ENCODE measurements at places on chromosomes 2 and 18. TPM values are rescaled to one million over a fixed set of nuclear protein-coding genes. Genes with fewer than 3 reads are reported as not detected.

LCT gene
- 0.19 TPM for total RNA-seq

OXER1 gene
- 4.3 TPM for total RNA-seq

TMEM17 gene
- total RNA-seq, result 5.9 TPM

FHOD3 gene
- total RNA-seq, result 1.6 TPM

TBC1D8 gene
- total RNA-seq, result 32.6 TPM

GCG gene
- total RNA-seq, result 92.9 TPM

UPP2 gene
- not detected for total RNA-seq

CPO gene
- total RNA-seq, result not detected

ITPRIPL1 gene
- 6.1 TPM for total RNA-seq

KIAA2012 gene
- total RNA-seq, result not detected

SKOR2 gene
- not detected for total RNA-seq

SLC4A5 gene
- total RNA-seq, result 5.9 TPM

SFT2D3 gene
- total RNA-seq, result 13.7 TPM

MIB1 gene
- 79.5 TPM for total RNA-seq

- DNase-seq, result no peak
Observed at GRCh38 chr2:223886726-223887125, 49.3 kb upstream of the AP1S3 start.

DNA sequence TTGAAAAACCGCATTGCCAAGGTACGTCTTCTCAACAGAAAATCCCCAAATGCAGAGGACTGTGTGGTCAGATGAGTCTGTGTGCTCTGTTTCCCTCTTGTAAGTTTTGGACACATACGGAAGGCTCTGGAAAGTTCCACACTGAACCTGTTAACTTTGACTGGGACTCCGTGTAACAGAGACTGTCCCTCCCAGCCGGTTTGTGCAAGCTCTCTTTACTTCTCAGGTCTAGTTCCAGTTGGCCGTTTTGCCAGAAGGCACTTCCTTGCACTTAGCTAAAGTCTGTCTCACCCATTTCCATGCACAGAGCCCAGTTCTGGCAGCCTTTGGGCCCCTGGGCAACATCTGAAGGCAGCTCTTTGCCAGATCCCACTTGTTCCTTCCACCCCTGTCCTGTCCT lies 22.0 kb downstream of the EFHD1 start:
- no peak for DNase-seq

DNA sequence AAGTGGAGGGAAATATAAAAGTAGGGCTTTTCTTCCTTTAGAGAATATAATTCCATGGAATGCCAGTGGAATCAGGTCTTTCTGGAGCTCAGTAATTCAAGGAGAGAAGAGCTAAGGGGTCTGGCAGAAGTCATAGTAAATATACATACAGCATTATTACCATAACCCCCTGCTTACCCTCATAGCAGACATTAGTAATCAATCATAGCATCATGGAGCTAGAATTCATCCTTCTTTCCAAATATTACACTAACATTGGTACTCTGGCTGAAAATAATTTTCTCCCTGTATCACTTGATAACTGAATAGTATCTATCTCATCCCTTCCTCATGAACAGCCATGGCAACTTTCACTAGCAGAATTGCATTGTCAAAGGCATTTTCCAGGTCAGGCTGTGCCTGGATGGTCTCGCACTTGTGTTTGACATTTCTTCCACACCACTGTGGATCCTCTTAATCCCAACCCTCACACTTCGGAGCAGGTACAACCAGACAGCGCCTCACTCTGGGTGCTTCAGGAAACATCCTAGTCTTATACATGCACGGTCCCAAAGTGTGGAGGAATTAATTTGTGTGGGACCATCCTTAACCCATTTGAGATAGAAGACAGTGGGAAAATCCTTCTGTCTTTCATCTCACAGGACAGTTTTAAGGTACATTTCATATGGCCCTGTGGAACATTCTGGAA lies 84.2 kb upstream of the SEC11C start:
- DNase-seq, result no peak

- DNase-seq, result peak; percentile 7
Observed at GRCh38 chr2:96089356-96090195, 26.8 kb downstream of the ADRA2B start.

- peak; percentile 24 for DNase-seq
Observed at GRCh38 chr2:14633461-14634181, 1.1 kb downstream of the LRATD1 start.

DNA sequence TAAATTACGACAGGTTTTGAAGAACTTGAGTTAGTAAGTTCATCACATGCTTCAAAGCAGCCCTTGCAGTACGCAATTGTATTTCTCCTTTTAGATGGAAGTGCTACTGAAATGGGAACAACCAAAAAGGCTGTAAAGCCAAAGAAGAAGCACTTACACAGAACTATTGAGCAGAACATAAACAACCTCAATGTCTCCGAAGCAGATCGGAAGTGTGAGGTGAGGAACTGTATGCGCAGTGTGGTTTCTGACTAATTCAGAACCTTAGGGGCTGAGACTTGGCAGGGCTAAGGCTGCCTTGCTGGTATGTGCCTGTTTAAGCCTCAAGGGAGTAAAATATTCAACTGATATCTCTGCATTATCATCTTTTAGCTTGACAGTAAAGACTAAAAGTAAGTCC lies 8.4 kb downstream of the NCAPH start:
- no peak for DNase-seq

- DNase-seq, result no peak
Observed at GRCh38 chr18:75527848-75528685, 100.6 kb upstream of the SMIM21 start.

GRCh38 chr2:108485253-108485652 lies 36.2 kb downstream of the GCC2 start:
- no peak for DNase-seq

DNA sequence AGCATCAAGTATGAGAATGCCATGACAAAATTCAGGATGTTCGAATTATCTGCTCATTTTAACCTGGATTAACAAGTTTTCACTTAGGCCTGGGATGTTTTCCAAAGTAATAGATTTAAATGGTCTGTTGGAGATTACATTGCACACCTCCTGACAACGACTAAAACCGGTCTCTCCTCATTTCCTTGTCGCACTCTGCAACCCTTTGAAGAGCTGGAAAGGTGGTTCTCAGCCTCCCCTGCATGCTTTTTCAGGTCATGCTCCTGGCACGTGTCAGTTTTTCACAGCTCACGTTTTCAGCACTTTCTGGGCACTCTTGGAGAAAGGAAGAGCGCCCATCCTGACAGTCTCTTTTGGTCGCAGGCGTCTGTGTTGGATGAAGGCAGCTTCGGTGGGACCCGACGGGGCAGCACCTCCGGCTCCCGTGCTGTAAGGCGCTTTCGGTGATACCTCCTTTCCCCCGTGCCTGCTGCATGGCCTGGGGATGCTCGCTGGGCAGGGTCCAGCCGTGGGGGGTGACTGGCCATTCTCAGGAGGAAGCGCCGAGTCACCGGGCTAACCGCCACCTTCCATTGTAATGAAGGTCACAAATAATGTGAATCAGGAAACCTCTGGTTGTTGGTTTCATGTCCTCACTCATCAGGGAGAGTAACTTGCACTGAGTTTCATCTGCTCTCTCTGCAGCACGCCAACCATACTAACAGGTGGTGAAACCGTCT lies 63.5 kb upstream of the RBM44 start:
- DNase-seq, result no peak

DNA sequence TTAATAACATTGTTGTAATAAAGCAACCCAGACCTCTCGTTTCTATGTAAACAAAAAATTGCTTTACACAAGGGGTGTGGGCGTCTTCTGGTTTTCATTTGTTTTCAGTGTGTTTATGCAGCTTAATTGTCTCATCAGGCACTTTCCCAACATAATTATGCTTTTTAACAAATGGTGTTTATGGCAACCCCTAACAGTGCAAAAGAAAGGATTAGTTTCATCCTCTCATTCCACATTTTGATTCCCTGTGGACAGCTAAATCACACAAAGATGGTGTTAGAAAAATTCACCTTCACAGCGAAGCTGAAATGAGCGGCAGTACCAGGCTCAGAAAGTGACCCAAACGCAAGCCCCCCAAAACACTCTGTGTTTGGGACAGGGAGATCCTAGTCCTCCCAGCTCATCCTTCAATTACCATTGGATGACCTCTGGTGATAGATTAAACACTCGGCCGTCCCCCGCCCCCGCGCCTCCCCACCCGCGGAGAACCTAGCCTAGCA lies 724 bp downstream of the FTCDNL1 start:
- DNase-seq, result no peak

DNA sequence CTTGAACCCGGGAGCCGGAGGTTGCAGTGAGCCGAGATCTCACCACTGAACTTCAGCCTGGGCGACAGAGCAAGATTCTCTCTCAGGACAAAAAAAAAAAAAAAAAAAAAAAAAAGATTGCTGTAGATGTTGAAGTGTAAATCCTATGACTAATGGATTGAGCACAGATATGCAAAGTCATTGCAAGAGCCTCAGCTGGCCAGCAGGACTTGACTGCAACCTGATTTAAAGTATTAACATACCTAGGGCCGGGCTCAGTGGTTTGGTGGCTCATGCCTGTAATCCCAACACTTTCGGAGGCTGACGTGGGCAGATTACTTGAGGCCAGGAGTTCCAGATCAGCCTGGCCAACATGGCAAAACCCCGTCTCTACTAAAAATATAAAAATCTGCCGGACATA lies 103.4 kb upstream of the MSH2 start:
- no peak for DNase-seq

DNA sequence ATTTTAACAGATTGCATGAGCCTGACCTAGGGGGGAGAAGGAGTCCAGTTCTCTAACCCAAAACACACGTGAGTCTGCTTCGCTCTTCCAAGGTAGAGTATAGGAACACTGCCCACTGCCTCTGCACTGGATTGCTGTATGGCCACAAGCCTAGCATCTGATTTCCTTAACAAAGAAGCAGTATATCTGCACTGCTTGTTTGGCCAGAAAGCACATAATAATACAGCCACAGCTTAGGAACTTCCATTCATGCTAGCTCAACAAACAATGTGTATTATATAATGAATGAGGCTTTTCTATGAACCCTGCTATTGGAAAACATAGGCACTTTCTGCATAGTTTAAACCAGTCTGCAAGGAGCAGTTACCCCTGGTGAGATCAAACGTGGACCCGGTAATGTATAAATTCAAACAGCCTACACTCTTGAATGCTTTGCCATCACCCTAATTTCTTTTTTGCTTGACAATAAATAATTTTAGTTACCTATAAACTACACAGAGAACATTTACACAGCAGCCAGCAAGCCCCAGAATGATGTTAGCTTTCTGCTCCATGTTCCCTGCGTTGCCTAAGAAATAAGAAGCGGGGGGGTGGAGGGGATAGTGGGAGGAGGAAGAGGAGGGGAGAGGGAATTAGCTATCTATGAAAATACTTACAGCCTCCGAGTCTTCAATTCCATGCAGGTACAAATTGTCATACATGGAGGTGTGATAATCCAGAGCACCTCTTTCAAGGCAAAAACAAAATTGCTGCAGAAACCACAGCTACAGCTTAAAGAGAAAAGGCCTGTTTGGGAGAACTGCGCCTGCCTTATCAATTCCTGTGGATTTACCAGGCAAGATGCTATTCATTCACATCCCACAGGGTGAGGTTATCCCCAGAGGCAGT lies 125.6 kb downstream of the CACNB4 start:
- no peak for DNase-seq

DNA sequence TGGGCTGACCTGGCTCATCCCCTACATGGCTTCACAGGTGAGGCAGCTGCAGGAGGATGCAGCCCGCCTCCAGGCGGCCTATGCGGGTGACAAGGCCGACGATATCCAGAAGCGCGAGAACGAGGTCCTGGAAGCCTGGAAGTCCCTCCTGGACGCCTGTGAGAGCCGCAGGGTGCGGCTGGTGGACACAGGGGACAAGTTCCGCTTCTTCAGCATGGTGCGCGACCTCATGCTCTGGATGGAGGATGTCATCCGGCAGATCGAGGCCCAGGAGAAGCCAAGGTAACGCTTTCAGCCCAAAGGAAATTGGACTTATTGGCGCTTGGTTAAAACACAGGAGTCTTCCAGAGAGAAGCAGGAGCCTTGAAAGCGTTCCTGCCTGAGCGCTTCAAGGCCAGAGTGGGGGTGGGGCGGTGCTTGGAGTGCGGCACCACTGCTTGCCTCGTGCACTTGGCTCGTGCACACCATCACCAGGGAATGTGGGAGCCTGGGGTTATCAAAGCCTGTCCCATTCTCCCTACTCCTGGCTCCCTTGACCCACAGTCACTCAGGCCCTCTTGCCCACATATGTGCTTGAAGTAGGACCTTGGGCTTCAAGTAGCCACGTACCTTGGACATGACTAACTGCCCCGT lies 69.8 kb upstream of the EML6 start:
- no peak for DNase-seq

- DNase-seq, result no peak
Observed at GRCh38 chr2:20604401-20604911, 46.4 kb downstream of the HS1BP3 start.

- DNase-seq, result no peak
Observed at GRCh38 chr18:41025666-41026065, 929.4 kb upstream of the PIK3C3 start.

DNA sequence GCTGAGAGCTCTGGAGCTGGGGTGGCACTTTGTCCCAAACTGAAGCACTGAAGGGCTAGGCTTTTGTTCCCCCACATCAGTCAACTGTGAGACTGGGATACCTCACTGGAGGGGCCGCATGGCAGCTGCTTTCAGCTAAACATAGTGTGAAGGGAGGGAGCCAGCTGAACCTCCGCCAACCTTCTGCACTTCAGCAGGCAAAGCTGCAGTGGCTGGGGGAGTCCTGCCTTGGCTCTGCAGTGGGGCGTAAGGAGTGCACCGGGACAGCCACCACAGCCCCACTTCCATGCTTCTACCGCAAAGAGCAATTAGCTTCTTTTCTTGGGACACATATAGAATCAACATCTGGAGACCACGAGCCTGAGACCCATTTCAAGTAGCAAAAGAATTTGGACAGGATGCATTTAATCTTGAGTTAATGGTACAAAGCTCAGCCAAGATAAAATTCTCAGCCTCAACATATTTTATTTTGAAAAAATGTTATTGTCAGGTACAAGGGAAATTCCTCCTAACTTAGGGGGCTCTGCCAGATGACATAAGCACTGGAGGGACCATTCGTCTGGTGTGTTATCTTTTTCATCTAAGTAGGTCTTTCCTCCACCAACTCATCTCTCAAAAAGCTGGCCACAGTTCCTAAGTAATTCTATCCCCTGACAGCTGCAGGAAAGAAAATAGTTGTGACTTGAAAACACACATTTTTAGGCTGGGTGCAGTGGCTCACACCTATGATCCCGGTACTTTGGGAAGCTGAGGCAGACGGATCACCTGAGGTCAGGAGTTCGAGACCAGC lies 25.6 kb upstream of the MYCN start:
- DNase-seq, result no peak

DNA sequence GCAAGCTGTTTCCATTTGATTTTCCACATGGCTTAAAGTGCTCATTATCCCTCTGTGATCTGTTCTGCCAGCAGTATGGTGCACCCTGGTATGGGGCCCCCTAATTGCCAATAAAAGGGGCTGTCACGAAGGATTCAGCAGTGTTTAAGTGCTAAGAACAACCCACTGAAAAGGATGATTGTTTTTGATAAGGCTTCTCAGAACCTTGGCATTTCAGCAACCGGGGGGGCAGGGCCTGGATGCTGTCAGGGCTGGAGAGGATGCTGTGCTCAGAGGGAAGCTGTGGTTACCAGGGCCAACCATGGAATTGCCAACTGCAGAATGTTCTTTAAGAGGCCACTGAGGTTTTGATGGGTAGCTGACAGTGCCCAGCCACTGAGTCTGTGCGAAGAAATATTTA lies 117.8 kb downstream of the CTIF start:
- no peak for DNase-seq

GRCh38 chr2:27356056-27356381 lies 545 bp downstream of the GTF3C2 start:
- no peak for DNase-seq
